ENCODE measurements at places on chromosomes 4 and X.

GRCh38 chrX:105882581-105883275, 60.4 kb downstream of the NRK start:
- DNase-seq, result no peak

- DNase-seq, result no peak
These were observed 168.8 kb downstream of the CDS1 start for GRCh38 chr4:84751707-84752106.

DNA sequence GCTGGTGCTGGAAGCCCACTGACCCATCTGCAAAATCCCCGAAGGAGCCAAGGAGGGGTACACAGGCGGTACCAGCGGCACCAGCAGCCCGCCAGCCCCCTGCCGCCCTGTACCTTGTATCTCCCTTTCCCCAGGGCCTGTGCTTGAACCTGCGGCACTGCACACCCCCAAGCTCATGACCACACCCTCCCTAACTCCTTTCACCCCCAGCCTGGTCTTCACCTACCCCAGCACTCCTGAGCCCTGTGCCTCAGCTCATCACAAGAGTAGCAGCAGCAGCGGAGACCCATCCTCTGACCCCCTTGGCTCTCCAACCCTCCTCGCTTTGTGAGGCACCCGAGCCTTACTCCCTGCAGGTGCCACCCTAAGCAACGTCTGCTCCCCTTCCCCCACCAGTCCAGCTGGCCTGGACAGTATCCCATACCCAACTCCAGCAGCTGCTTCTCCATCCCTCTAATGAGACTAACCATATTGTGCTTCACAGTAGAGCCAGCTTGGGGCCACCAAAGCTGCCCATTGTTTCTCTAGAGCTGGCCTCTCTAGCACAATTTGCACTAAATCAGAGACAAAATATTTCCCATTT, 94.9 kb downstream of the LARP1B start:
- DNase-seq, result no peak

DNA sequence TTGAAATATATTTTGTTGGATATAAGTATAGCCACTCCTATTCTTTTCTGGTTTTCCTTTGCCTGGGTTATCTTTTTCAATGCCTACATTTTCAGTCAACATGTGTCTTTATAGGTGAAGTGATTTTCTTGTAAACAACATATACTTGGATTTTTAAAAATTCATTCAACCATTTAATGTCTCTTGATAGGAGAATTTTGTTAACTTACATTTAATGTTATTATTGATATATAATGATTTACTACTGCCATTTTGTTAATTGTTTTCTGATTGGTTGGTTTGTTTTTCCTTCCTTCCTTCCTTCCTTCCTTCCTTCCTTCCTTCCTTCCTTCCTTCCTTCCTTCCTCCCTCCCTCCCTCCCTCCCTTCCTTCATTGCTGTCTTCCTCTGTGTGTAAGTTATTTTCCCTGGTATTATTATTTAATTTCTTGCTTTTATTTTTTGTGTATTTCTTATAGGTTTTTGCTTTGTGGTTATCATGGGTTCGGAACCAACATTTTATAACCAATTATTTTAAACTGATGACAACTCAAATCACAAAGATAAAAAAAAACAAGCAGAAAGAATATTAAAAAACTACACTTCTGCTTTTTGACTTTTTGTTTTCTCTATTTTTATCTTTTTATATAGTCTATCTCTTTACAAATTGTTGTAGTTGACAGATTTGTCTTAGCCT, 330.1 kb upstream of the GRID2 start:
- DNase-seq, result no peak

GRCh38 chr4:16026160-16026761, 57.6 kb downstream of the PROM1 start:
- no peak for DNase-seq

- no peak for DNase-seq
These were observed 121.0 kb upstream of the STOX2 start for GRCh38 chr4:183783991-183784553.

DNA sequence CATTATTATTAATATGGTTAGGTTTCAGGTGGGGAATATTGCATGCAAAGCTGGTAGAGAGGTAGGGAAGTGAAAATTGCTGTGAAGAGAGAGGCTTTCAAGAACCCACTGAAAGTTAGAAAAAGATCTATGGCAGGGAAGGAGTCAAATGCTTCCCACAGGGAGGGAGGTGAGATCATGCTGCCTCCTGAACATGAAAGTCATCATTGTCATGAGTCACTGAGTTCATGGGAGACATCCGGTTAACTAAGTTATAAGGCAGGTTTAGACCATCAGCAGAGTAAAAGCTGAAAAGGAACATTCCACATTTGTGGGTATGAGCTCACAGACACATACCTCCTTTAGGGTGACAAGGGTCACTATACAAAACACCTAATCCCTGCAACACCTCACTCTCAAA, 16.2 kb downstream of the GATB start:
- DNase-seq, result no peak

- no peak for DNase-seq
These were observed 119.4 kb downstream of the FAT4 start for GRCh38 chr4:125434136-125434535.

DNA sequence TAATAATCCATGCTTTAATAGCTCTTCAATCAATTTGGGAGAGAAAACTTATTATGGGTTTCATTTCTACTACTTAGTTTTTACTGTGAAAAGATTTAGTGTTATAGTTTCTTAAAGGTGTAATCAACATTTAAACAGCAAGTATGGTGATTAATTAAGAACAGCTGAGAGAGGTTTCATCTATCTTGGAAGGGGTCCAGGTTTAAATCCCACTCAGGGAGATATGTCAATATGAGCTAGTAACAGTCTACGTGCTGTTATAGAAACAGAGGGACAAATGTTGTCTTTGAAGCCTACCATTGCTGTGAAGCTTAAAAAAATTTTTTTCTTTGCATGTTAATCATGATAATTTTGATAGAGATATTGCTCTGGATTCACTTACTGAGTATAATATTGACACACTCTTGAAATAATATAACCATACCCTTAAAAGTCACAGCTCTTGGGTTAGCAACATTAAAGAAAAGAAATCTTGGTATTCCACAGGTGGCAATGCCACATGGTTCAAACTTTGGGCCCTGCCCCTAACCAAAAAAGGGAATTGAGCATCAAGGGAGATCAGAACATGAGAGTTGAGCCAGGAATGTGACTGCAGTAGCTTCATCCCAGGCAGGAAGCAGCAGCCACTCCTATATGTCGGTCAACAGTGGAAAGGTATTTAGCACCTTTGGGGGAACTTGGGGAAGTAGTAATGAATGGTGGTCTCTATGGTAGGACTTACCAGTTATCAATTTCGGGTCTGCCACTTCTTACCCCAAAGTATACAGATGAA, 107.8 kb downstream of the ANK2 start:
- DNase-seq, result no peak

- no peak for DNase-seq
These were observed 62.7 kb upstream of the NRK start for GRCh38 chrX:105759598-105759997.

DNA sequence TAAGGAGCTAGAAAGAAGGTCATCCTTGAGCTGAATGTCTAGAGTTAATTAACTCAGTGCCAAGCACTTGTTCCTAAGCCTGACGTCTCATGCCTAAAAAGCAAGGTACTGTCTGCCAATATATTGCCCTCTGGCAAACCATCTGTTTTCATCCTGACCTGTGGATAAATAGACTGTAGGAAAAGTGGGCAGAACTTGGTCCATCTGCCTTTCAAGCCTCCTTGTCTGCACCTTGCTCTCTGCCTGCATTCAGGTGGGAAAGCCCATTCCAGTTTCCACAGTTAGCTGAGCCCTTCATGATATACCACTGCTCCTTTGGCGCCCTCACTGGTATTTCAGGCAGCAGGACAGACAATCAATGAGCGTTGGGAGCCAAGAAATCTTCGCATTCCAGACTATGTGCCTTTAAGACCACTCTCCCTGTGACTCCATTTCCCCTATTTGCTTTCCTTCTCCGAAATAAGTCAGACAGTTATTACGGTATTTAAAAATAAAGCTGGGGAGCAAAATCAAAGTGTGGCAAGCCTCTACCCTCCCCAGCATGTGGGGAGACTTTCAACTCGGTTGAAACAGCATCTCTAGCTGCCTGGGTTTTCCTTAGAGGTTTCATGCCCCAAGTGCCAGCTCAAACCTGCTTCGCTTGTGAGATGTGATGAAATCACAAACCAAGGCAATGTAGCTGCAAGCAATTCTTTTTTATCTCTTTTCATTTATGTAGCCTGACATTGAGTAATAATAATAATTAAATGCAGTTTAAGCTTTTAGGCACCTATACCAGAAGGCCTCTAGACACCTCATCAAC, 2.5 kb upstream of the CCDC149 start:
- no peak for DNase-seq

DNA sequence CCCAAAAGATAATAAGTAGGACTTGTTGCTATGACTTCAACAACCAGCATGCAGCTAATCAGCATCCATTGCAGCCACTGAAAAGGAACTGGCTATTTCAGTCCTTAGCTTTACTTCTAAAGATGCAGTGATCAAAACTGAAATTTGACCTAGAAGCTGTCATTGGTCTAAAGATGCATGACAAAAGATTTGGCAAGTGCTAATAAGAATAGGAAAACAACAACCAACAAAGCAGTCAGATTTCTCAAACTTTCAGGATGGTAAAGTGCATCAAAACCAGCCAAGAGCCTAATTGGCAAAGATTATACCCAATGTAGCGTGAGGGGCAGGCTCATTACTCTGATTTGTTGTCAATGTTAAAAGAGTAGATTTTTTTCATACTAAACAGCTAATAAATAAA, 77.1 kb upstream of the WDR17 start:
- DNase-seq, result no peak

DNA sequence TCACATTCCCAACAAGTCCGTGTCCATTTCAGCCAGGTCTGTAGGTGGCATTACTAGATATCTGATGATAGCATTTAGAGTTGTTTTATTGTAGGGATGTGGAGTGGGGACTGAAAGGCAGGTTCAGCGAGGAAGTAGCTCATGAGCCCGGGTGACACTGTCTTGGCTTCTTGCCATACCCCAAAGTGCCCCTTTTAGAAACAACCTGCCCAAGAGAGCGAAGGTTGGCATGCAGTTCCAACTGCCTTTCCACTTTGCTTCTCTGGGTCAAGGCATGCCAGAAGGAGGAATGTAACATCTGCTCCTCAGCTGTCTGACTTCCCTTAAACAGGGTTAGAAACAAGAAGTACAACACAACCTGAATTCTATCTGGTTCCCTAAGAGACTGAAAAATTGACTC, 9.0 kb downstream of the GRIA3 start:
- no peak for DNase-seq

GRCh38 chrX:118548841-118549240, 53.2 kb downstream of the DOCK11 start:
- no peak for DNase-seq

GRCh38 chr4:182405087-182405486, 161.9 kb downstream of the TENM3 start:
- DNase-seq, result no peak

GRCh38 chrX:148804579-148805355, 304.4 kb downstream of the AFF2 start:
- DNase-seq, result no peak

DNA sequence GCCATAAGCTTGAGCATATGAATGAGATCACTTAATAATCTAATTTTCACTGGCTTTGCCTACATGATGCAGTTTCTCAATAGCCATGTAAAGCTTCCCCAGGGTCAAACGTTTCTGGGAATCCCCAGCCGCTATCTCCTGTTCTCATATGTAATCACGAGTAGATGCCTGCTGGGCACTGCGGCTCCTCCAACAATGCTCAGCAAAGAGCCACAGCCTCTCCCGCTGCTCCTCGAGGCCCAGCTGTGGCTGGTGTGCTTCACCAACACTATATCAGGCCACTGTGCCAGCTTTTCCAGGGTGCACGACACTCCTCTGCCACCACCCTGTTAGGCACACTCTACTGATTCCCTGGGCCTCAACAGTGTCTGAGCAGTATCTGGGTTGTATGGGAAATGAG, 78.3 kb upstream of the RASGEF1B start:
- DNase-seq, result no peak

- no peak for DNase-seq
These were observed 50.7 kb upstream of the NOCT start for GRCh38 chr4:138964716-138965426.

- no peak for DNase-seq
These were observed 64.3 kb downstream of the METTL14 start for GRCh38 chr4:118749347-118749988.

GRCh38 chr4:170413951-170414350, 324.2 kb upstream of the AADAT start:
- no peak for DNase-seq

DNA sequence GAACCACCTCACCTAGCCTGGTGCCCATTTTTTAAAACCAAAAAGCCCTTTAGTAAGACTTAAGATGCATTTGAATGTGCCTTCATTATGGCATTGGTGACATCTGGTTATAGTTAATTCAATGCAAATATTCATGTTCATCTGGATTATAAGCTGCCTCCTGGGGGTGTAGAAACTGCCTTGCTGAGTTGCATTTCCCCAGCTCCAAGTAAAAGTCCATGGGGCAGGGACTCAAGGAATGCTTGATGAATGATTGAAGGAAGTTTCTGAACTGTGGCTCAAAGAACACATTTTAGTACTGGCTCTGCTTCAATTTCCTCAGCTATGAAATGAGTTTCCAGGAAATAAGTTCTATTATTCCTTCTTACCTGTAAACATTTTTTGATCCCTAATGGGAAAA, 18.5 kb upstream of the RBM47 start:
- DNase-seq, result no peak

DNA sequence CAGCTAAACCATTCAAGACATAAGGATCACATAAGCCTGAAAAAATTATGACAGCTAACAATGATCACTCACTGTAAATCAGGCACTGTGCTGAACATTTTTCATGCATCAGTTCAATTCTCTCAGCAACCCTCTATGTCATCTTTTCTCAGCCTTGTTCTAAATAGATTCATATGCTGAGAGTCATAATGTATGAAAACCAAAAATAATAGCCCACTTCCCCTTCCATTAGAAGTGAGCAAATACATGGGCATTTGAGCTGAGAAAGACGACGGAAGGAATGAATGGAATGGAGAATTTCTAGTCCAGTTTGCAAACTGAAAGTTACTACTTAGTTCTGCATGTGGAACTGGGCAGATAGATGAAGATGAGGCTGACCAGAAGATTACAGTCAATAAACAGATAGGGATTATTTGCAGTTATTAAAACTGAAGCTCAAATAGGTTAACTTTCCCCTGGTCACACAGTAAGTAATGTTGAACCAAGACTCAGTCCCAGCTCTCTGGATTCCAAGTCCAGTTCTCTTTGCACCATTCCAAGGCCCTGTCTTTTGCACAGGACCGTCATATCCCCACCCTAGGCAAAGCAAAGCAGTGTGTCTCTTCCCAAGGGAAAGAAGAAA, 1.6 kb upstream of the SH3RF1 start:
- DNase-seq, result no peak

- no peak for DNase-seq
These were observed 41.8 kb downstream of the RAB40A start for GRCh38 chrX:103477496-103477895.

- no peak for DNase-seq
These were observed 609.8 kb downstream of the ZNF674 start for GRCh38 chrX:45935408-45935807.

Data from effector CD8-positive, alpha-beta T cell (primary cell).